Type B pancreatic cell (in vitro differentiated cells): ENCODE measurements at places on chromosomes 12 and 14. TPM values are rescaled to one million over a fixed set of nuclear protein-coding genes. Genes with fewer than 3 reads are reported as not detected.

Gene SYNE3
- total RNA-seq: 0.65 and 2.9 TPM in 2 replicates

Gene KRT74
- total RNA-seq: 0.10 TPM in 1 of 2 replicates, not detected in the other

DNA sequence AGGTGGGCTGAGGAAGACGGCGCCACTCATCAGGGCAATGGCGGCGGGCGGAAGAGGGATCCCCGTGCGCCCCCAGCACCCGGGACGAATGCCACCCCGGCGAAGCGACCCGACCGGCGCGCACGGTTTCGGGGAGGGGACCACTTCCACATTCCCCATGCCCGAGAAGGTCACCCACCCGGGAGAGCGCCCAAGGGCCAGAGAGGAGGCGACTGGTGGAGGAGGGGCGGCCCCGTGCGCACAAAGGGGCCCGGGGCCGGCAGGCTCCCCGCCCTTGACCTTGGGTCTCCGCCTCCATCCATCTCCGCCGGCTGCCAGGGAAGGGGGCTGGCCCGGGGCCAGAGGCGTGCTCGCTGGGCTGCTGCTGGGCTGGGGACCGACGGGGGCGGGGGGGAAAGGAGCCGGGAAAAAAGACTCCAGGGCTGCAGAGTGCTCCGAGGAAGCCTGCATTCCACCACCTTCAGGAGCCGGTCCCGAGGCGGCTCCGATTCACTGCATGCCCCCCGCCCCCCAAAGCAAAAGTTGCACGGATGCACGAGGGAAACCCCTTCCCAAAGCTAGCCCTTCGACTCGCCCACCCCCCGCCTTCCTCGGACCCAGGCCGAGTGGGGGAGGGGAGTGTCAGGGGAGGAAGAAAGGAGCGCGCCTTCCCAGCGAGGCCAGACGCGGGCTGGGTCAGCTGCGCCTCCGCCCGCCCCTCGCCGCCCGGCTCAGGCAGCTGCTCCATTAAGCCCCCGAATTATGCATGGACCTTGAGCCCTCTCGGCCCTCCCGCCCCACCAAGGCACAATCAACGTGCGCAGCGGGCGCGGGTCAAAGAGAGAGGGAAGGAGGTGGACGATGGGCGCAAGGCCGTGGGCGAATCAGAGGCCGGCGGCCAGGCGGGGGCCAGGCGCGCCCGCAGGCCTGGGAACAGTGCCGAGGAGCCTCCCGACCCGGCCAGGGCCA lies 26.2 kb downstream of the BCL11B start:
- H3K27me3 ChIP-seq: peaks cover 25% of the 10 kb centered on the region
- H3K36me3 ChIP-seq: peaks cover 3% of the 10 kb centered on the region
- peaks cover 69% of the 10 kb centered on the region for H3K4me1 ChIP-seq
- no peak overlapping the region for H3K27ac ChIP-seq
- DNase-seq: no peak
- peak overlapping the region; percentile 74 for H3K4me3 ChIP-seq

DNA sequence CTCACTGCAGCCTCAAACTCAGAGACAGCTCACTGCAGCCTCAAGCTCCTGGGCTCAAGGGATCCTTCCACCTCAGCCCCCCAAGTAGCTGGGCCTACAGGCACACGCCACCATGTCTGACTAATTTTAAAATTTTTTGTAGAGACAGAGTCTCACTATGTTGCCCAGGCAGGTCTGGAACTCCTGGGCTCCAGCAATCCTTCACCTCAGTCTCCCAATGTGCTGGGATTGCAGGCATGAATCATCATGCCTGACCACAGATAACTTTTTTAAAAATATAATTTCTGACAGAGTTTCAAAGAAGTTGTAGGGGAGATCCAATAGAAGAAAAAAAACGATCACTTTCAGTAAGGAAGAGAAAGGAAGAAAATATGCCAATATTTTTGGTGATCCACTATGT lies 189.7 kb upstream of the CDKN3 start:
- no peaks in the 10 kb centered on the region for H3K27me3 ChIP-seq
- DNase-seq: no peak
- H3K36me3 ChIP-seq: no peaks in the 10 kb centered on the region
- H3K27ac ChIP-seq: no peak overlapping the region

DNA sequence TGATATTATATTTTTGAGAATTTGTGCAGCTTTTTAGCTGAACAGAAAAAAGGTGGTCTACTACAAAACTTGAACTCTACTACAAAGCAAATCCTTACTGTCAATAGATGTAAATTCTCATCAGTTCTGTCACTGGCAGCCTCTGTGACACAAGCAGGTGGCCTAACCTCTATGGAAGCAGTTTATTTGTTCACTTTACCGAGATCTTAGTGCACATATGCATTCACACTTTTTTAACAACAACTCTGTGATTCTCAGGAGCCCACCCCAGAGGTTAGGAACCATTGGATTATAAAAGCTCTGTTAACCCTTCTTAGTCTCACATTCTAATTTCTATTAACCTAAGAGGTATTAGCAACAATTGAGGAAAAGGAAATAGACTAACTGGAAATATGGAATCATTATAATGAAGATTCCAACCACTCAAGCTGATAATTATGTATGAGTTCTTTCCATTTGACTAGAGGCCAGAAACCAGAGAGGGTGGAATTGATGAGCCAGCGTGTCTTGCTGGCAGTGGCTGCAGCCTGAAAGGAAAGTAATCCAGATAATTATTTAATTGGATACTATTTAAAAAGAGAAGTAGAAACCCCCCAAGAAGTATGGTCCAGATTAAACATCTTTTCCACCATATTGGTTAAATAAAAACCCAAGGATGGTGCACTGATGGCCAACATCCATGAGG lies 451.1 kb downstream of the TMEM117 start:
- H3K4me3 ChIP-seq: no peak overlapping the region
- H3K27me3 ChIP-seq: no peaks in the 10 kb centered on the region
- H3K36me3 ChIP-seq: no peaks in the 10 kb centered on the region

DNA sequence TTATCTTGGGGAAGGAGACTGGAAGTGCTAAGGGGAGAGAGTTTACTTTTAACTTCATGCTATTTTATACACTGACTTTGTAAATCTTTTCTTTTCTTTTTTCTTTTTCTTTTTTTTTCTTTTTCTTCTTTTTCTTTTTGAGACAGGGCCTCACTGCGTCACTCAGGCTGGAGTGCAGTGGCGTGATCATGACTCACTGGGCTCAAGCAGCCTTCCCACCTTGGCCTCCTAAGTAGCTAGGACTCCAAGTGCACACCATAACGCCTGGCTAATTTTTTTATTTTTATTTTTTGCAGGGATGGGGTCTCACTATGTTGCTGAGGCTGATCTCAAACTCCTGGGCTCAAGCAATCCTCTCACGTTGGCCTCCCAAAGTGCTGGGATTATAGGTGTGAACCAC lies 294.6 kb upstream of the PRICKLE1 start:
- no peaks in the 10 kb centered on the region for H3K27me3 ChIP-seq
- no peak overlapping the region for H3K4me3 ChIP-seq
- H3K27ac ChIP-seq: no peak overlapping the region
- H3K4me1 ChIP-seq: no peaks in the 10 kb centered on the region
- H3K36me3 ChIP-seq: peaks cover 3% of the 10 kb centered on the region
- no peak for DNase-seq
